ENCODE measurements at places on chromosomes 7 and 10. TPM values are rescaled to one million over a fixed set of nuclear protein-coding genes. Genes with fewer than 3 reads are reported as not detected.

The TMEM176A gene
- total RNA-seq = 36.9 TPM

The STOX1 gene
- total RNA-seq = 3.5 TPM

The ANXA8 gene
- total RNA-seq = 4.8 TPM

The KCNH2 gene
- 2.4 TPM for total RNA-seq

The AKAP9 gene
- total RNA-seq = 77.8 TPM

The PRKCQ gene
- total RNA-seq = not detected

The UPK3B gene
- total RNA-seq = 2.5 TPM

The CYP2E1 gene
- 0.30 TPM for total RNA-seq

The TMEM184A gene
- 2.5 TPM for total RNA-seq

The IMMP2L gene
- 17.7 TPM for total RNA-seq

The PAPOLB gene
- 2.2 TPM for total RNA-seq

The ASAH2 gene
- total RNA-seq = 0.66 TPM

The ADIRF gene
- total RNA-seq = 849 TPM

The SFTPA1 gene
- not detected for total RNA-seq

The ATXN7L1 gene
- total RNA-seq = 14.6 TPM

The CFAP70 gene
- 14.9 TPM for total RNA-seq

The CALCR gene
- not detected for total RNA-seq

The NODAL gene
- not detected for total RNA-seq

The BEND7 gene
- total RNA-seq = 27.5 TPM

The NPC1L1 gene
- not detected for total RNA-seq

The BAMBI gene
- total RNA-seq = 13.5 TPM

The TUBAL3 gene
- 0.22 TPM for total RNA-seq

The SLC26A4 gene
- 0.60 TPM for total RNA-seq

The PLXDC2 gene
- 78.1 TPM for total RNA-seq

The PON1 gene
- total RNA-seq = not detected

The MRC1 gene
- 40.4 TPM for total RNA-seq

The NEURL1 gene
- 0.60 TPM for total RNA-seq

The ANKRD61 gene
- total RNA-seq = not detected

The UBE2D1 gene
- total RNA-seq = 22.5 TPM

The SYT15B gene
- total RNA-seq = 10.2 TPM

The XRCC2 gene
- total RNA-seq = 0.44 TPM

The IFIT1B gene
- total RNA-seq = not detected

The ATRNL1 gene
- total RNA-seq = 2.0 TPM

The GRM3 gene
- total RNA-seq = not detected

The LRRC18 gene
- not detected for total RNA-seq

The LRRC17 gene
- 9.0 TPM for total RNA-seq

The SCRN1 gene
- total RNA-seq = 124 TPM

The CCSER2 gene
- 56.9 TPM for total RNA-seq

The MMD2 gene
- total RNA-seq = not detected

The ARHGAP12 gene
- 38.8 TPM for total RNA-seq

Data from tibial nerve (tissue), 4 donors.